ENCODE measurements at places on chromosomes 7 and 10. TPM values are rescaled to one million over a fixed set of nuclear protein-coding genes. Genes with fewer than 3 reads are reported as not detected.

GOLGA7B gene
- 11.9 TPM for total RNA-seq

GPAM gene
- total RNA-seq: 51.3 TPM

C10orf95 gene
- total RNA-seq: not detected

INHBA gene
- 33.1 TPM for total RNA-seq

OR2A12 gene
- total RNA-seq: not detected

ASAH2 gene
- 1.7 TPM for total RNA-seq

CLEC5A gene
- not detected for total RNA-seq

OR9A2 gene
- 1.1 TPM for total RNA-seq

PMPCB gene
- total RNA-seq: 61.9 TPM
